ENCODE measurements at places on chromosomes 4 and X.

- no peak for DNase-seq
These were observed 28.3 kb downstream of the SEPSECS start for GRCh38 chr4:25131926-25132325.

DNA sequence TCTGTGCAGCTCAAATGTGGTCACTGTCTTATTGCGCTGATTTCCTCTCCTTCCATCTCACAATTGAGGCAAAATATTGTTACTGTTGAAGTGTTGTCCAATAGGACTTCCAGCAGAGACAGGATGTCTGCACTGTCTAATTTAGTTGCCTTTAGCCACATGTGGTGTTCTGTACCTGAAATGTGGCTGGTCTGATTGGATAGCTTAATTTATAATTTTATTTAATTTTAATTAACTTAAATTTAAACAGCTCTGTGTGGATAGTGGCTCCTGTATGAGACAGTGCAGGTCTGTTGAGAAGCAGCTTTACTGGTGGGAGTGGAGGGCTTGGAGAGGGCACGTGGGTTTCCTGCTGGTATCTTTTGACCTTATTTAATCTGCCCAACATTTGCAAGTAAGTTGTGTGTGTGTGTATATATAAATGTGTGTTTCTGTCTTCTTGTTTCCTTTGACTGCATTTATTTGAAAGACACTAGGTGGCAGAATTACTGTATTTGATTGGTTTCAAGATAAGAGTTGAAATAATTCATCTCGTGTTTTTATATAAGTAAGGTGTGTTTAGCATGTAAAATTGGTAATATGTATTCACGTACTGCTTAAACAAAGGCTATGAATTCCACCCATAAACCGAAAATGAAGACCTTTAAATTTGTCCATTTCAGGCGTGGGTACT is 55.3 kb upstream of the MSANTD1 start:
- no peak for DNase-seq

DNA sequence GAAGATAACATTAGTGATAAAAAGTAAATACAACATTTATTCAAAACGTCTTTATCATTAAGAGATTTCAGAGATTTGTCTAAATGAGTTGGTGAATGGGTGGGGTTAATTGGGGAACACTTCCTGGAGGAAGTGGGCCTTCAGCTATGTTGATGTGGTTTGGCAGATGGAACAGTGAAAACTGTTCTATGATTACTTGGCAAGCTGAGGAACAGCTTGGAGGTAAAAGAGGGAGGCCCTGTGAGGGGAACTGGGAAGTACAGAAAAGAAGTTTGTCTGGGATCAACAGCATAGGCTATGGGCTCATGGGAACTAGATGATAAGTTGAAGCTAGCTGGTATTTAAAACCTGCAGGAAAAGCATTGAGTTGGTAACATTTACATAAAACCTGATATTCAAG is 26.0 kb downstream of the OCRL start:
- no peak for DNase-seq

- DNase-seq = no peak
These were observed 120.3 kb downstream of the MAD2L1 start for GRCh38 chr4:119946359-119946758.

DNA sequence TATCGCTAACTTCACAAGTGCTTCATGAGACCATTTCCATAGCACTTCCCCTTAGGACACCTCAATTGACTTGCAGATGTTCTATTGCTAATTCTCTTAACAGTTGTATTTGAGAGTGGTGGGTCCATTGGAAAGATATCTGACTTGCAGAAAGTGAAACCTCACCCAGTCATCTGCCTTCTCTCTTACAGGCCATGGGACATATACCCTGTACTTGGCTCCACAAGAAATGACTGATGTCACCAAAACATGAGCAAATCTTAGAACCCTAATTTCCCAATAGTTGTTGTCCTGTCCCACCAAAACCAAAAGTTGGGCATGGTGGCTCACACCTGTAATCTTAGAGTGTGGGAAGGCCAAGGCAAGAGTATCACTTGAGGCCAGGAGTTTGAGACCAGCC is 101.9 kb upstream of the MAML3 start:
- DNase-seq = no peak
